ENCODE measurements at places on chromosomes 7 and 10.

DNA sequence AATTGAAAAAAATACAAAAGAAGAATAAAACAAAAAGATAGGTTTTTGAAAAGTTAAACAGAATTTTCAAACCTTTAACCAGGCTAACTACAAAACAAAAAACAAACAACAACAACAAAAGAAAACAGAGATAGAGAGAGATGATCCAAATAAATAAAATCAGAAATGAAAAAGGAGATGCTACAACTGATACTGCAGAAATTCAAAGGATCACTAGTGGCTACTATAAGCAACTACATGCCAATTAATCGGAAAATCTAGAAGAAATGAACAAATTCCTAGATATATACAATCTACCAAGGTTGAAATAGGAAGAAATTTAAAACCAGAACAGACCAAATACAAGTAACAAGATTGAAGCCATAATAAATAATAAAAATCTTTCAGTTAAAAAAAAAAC is 326.8 kb upstream of the VSTM2A start:
- no peak for DNase-seq

GRCh38 chr7:142104550-142105527 is 6.7 kb upstream of the MGAM2 start:
- DNase-seq: no peak

GRCh38 chr10:24007359-24007758 is 201.6 kb upstream of the KIAA1217 start:
- DNase-seq: peak; percentile 18

GRCh38 chr7:157666530-157667040 is 329.8 kb downstream of the DNAJB6 start:
- no peak for DNase-seq
